Ascending aorta (tissue), 2 donors: ENCODE measurements at places on chromosomes 1 and 21. TPM values are rescaled to one million over a fixed set of nuclear protein-coding genes. Genes with fewer than 3 reads are reported as not detected.

RGS18 gene
- 3.0 TPM for total RNA-seq

KCNJ15 gene
- 17.5 TPM for total RNA-seq

KCNA10 gene
- total RNA-seq = not detected

LGR6 gene
- 26.0 TPM for total RNA-seq

KRTAP19-3 gene
- total RNA-seq = not detected

MAP10 gene
- total RNA-seq = 0.85 TPM

NPL gene
- total RNA-seq = 2.1 TPM

ATP6V1G3 gene
- total RNA-seq = not detected

LYPD8 gene
- total RNA-seq = not detected

SLC30A1 gene
- 8.9 TPM for total RNA-seq

DNA sequence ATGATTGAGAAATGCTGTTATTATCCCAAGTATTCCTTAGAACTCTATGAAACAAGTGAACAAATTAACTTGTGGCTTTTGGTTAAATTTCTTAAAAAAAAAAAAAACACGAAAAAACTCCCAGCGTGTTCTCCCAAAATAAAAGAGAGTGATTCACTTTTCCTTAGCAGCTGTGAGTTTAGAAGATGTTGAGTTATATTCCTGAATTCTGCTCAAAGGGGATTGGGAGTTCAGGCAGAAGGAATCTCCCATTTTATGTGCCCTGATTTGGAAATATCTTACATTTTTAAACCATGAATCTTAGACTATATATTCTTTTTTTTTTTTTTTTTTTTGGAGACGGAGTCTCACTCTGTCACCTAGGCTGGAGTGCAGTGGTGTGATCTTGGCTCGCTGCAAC is 34.3 kb downstream of the SMG7 start:
- no peak for DNase-seq

- DNase-seq = no peak
These were observed 37.3 kb downstream of the ABCA4 start for GRCh38 chr1:94083681-94084080.

- DNase-seq = no peak
These were observed 356.3 kb downstream of the PLPP3 start for GRCh38 chr1:56222914-56223540.

GRCh38 chr1:230077011-230077410 is 10.0 kb downstream of the GALNT2 start:
- no peak for DNase-seq

GRCh38 chr1:227321035-227321434 is 2.7 kb upstream of the CDC42BPA start:
- DNase-seq = no peak

DNA sequence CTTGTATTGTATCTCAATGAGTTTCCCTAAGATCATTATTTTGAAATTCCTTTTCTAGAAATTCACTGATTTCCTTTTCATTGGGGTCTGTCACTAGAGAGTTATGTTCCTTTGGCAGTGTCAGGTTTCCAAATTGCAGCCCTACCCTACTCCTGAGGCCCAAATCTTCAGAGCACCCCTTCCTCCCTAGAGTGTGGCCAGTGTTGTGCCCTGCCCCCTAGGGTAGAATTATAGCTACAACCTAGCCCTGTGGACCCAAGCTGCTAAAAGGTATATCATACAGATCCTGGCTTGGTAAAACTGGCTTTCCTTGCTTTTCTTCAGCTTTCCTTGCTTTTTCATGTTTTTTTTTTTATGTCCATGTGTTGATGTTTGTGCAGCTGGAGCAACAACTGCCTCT is 60.7 kb downstream of the DIPK1A start:
- no peak for DNase-seq

GRCh38 chr1:44919400-44919799 is 67.0 kb downstream of the EIF2B3 start:
- no peak for DNase-seq

DNA sequence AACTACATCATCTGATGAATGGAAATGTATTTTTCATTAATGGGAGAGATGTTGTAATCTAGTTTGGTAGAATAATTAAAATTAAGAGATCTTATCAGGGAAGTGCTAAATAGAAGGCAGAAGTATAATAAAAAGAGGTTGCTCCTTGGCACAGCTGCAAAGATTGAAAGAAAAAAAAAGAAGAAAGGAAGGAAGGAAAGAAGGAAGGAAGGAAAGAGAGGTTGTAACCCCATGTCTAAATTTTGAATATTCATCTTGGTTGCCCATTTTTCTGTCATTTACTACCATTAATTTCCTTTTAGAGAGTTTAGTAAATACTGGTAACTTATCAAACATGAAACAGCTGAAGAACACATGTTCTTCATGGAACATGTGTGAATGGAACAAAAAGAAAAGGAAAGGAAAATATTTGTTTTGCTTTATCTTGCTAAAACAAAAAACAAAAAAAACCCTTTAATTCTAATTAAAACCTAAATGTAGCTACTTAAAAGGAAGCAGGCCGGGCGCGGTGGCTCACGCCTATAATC is 10.5 kb upstream of the MDM4 start:
- no peak for DNase-seq

GRCh38 chr1:87399264-87399663 is 70.6 kb downstream of the LMO4 start:
- DNase-seq = no peak

DNA sequence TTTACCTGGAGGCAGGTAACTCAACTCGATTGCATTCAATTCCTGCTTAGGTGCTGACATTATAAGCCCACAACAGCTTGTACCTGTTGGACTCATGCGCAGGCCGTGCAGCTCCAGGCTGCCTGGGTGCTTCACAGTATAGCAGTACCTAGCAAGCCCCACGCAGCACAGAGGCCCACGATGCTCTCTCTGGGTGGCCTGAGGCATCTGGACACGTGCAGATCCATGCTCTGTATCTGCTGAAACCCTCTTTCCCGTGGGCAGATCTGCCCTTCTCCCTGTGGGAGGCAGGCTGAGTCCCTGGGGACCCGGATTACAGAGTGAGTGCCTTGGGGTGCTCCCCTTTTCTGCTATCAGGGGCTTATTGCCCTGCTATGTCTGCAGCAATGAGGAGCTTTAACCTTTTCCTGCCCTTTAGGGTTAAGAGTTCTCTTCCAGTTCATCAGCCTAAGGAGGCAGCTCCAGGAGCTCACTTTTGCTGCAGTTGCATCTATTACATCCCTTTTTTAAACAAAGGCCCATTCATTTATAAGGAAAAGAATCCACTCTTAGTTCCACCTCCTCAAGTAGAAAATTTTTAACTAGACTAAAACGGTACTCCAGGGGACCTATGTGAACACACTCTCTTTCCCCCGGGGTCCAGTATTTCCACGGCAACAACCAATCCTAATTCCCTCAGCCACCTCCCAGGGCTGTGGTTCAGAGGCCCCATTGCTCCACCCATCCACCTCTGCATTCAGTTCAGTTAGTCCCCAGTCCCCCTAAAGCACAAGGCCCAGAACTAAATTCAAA is 19.3 kb downstream of the ITPKB start:
- DNase-seq = no peak

DNA sequence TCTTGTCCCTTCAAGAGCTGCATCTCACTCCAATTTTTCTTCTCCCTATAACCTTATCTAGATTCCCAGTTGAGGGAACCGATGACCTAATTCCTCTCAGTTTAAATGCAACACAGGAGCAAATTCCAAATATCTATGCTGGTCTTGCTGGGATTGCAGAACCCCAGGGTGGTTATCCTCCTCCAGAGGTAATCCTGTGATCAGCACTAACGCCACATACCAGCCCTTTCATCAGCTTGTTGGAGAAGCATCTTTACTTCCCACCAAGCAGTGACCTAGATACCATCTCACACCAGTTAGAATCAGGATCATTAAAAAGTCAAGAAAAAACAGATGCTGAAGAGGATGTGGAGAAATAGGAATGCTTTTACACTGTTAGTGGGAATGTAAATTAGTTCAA is 52.4 kb downstream of the SAMSN1 start:
- no peak for DNase-seq

GRCh38 chr1:235415008-235415904 is 48.0 kb downstream of the TBCE start:
- no peak for DNase-seq

DNA sequence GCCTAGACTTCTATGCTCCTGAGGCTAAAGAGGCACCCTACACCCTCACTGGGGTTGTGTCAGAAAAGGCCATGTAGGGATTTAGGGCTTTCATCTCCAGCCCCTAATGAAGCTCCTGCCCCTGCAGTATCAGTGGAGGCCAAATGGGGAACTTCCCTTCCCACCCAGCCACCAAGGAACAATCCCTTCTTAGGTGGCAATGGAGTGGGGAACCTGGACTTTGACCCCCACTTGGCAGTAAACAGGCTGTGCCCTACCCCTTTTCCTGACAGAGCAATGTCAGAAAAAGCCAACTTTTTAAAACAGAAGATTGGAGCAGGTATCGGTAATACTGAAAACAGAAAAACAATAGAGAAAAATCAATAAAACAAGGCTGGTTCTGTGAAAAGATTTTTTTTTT is 35.5 kb upstream of the SLC19A2 start:
- no peak for DNase-seq

GRCh38 chr1:207009182-207009850 is 23.2 kb downstream of the C1orf116 start:
- DNase-seq = no peak

GRCh38 chr1:18232052-18232451 is 124.5 kb downstream of the IGSF21 start:
- no peak for DNase-seq
